T-helper 17 cell (primary cell): ENCODE measurements at places on chromosomes 7 and 10. TPM values are rescaled to one million over a fixed set of nuclear protein-coding genes. Genes with fewer than 3 reads are reported as not detected.

GRCh38 chr7:31134246-31135188, 82.4 kb downstream of the ADCYAP1R1 start:
- peak; percentile 11 for DNase-seq

CTTNBP2 gene
- total RNA-seq: 0.39 TPM

DNA sequence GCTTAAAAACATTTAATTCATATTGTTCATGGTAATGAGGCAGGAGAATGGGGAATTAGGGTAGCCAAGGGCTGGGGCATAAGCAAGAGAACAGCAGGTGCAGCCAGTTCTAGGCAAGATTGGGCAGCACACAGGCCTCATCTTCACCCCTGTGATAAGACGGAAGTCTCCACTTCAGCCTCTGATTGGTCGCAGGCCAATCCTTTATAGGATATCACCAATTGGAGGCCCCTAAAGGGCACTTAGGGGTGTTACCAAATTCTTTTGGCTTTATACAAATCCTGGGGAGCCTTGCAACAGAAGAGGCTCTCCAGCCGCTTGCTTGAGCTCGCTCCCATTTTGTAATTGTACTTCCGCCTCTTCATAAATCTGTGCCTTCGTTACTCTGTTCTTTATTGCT, 231.1 kb downstream of the REEP3 start:
- no peak for DNase-seq

DNA sequence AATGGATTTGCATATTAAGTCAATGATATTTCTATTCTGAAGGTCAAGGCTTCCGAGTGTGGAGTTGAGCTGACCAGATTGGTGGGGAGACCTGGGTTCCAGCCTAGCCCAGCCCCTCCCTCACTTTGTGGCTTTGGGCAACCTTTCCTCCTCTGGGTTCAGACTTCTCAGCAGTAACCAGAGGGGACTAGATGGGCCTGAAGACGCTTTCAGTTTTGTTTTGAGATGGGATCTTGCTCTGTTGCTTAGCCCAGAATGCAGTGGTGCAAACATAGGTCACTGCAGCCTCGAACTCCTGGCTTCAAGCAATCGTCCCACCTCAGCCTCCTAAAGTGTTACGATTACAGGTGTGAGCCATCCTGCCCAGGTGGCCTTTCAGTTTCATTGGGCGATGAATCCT, 68.1 kb upstream of the LEP start:
- DNase-seq: no peak

DNA sequence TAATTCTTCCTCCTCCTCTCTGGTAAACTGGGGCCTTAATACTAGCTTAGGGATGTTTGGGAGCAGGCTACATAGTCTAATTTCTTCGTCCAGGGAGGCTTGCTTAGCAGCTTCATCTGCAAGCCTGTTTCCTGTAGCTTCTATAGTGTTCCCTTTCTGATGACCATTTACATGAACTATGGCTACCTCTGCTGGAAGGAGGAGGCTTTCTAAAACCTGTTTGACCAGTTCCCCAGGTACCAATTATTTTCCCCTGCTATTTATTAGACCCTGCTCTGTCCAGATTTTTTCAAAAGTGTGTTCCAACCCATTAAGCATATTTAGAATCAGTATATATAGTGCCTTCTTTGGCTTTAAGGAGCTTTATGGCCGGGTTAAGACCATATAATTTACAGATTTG, 38.8 kb upstream of the DNAH11 start:
- DNase-seq: no peak

GRCh38 chr10:96606216-96606615, 19.4 kb upstream of the TM9SF3 start:
- DNase-seq: no peak

LIPN gene
- total RNA-seq: 0.80 TPM

GRCh38 chr7:98655611-98656010, 38.5 kb downstream of the NPTX2 start:
- no peak for DNase-seq

GRCh38 chr10:35133586-35133985, 6.9 kb downstream of the CREM start:
- no peak for DNase-seq

DNA sequence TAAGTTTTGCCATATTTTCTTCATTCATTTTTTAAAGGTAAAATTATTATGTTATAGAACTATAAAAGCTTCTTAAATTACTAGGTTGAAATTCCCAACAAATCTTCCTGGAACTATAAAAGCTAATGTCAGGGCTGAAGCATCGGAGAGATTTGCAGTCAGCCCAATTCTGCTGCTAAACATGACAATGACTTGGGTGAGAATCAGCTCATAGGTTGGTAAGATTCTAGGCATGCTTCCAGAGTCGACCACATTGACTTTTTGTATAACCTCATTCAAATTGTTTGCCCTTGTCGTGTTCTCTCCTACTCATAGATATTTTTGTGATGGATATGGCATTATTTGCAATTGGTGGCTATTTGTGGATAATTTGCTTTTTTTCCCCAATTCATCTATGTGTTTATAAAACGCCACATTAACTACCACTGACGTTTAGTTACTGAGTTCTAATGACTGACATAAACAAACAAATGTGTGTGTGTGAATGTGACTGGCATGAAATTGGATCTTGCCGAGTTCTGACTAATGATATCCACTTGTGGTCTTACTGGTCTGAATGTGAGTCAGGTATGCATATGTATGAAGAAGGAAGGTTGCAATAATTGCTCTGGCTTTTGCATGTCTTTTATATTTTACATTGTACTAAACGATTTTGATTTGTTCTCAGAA, 579.8 kb downstream of the PARD3 start:
- no peak for DNase-seq

DNA sequence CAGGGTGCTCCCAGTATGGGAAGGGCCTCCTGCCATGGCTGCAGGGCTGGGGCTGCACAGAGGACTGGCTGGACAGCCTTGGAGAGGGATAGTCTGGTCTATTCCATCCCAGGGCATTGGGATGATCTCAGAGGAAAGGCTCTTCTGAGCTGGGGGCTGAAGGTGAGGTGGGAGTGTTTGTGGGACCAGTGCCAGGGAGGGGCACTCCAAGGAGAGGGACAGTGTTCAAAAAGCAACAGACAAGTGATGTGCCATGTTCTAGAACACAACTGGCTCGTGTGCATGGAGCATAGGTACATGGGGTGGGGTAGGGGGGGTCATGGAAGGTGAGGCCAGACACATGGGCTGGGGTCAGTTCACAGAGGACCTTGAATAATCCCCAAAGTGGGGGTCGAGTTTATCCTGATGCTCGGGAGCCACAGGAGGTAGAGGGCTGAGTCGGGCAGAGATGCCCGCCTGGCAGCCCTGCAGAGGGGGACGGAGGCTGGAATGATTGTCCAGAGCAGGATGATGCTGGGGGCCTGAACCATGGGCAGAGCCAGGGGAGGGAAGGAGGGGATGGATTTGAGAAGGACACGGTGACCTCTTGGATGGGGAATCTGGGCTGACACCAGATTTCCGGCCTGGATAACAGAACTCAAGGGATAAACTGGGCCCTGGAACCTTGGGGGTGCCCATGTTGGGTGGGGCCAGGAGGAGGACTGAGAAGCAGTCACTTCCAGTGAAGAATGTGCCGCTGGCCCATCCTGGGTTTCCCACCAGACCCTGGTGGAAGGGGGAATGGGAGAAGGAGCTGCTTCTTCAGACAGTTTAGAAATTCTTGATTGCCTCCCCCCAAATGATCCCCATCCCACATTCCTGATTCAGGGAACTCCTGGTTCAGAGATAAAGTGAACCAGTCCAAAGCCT, 50.4 kb downstream of the NEURL1 start:
- DNase-seq: no peak

SP8 gene
- total RNA-seq: not detected

DNA sequence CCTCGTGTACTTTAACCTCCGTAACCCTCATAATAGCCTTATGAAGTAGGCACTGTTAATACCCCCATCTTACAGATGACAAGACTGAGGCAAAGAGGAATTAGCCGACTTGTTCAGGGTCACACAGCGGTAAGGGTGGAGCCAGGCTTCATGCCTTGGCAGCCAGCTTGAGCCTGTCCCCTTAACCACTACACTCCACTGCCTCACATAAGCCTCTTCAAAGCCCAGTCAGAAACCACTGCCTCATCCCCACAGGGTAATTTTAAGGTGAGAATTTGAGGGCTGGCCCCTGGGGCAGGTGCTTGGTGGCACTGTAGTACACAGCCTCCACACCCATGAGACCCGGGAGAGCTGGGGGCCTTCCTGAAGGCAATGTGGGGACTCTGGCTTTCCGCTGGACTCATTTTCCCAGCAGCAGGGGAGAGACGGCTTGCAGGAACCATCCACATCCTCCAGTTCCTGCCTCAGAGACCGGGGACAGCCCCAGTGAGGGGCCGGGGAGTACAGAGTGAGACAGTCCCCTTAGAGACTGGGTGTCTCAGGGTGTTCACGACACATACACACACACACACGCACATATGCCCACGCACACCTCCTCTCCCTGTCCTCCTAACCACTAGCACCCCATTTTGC, 7.6 kb upstream of the C10orf105 start:
- DNase-seq: peak; percentile 40

ZNF736 gene
- total RNA-seq: 28.3 TPM

GRCh38 chr7:86950360-86950759, 109.1 kb downstream of the ELAPOR2 start:
- DNase-seq: no peak

EBLN1 gene
- total RNA-seq: not detected

NEUROG3 gene
- total RNA-seq: not detected

GRCh38 chr7:27576360-27576944, 86.2 kb downstream of the HIBADH start:
- no peak for DNase-seq

SLC13A1 gene
- total RNA-seq: not detected
